ENCODE measurements at places on chromosomes 3 and 15.

DNA sequence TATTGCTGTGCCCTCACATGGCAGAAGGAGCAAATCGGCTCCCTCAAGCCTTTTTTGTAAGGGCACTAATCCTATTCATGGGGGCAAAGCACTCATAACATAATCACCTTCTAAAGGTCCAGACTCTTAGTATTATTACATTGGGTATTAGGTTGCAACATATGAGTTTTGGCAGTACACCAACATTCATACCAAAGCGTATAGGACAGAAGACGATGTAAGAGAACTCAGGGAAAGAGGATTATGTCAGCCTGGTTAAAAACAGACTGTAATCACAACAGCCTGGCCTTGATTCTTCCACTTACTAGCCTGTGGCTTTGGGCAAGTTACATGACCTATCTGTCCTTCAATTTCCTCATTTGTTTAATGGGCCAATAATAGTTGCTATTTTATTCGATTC lies 828.5 kb upstream of the NECTIN3 start:
- no peak for DNase-seq

DNA sequence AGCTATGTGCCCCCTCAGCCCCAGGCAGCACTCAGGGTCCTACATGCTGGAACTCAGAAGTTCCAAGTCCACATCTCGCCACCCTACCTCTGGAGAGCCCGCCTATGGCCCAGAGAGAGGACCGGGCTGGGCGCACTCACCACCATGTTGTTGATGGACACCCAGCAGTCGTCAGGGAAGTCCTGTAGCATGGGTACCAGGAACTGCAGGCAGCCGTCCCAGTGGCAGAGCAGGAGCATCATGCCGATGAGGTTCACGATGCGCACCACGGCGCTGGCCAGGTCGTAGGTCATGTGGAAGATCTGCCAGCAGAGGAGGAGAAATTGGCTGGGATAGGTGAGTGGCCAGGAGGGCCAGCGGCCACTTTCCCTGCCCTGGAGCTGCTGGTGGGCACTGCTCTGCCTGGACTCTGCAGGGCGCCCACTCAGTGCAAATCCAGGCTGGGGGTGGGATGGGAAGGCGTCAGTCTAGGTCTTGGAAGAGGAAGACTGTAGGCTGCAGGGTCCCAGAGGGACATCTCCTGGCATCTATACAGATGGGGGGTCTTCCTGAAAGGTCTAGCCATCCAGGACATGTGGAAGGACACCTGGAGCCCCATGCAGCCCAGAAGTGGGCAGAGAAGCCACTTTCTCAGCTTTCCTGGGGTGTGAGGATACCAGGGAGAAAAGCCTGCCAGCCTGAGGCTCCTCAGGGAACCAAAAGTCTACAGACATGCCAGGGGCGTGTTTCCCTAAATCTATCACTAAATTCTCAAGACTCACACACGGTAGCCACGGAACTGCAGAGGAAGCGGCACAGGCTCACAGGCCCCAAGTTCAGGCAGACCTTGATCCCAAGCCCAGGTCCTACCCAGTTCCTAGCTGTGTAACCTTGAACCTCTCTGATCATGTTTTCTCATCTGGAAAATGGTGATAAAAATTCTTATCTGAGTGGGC lies 36.5 kb downstream of the HCN4 start:
- no peak for DNase-seq

DNA sequence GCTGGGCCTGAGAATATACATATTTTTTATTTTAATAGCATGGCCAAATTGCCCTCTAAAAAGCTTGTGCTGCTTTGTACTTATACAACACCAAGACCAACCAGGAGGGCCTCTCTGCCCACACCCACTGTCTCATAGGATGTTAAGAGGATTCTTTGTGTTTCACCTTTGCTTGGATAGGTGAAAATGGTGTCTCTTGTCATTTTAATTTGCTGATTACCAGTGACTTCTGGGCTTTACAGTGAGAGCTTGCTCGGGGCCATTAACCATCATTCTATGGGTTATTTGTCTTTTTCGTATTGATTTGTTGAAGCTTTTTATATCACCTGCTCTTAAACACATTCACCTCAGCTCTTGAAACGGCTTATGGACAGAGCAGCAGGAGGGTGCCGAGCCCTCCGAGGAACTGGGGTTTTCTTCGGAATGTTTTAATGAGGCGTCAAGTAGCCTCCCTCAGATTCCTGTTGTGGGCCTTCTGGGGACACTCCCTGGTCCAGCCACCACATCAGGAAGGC lies 10.5 kb downstream of the PTH1R start:
- DNase-seq = no peak

DNA sequence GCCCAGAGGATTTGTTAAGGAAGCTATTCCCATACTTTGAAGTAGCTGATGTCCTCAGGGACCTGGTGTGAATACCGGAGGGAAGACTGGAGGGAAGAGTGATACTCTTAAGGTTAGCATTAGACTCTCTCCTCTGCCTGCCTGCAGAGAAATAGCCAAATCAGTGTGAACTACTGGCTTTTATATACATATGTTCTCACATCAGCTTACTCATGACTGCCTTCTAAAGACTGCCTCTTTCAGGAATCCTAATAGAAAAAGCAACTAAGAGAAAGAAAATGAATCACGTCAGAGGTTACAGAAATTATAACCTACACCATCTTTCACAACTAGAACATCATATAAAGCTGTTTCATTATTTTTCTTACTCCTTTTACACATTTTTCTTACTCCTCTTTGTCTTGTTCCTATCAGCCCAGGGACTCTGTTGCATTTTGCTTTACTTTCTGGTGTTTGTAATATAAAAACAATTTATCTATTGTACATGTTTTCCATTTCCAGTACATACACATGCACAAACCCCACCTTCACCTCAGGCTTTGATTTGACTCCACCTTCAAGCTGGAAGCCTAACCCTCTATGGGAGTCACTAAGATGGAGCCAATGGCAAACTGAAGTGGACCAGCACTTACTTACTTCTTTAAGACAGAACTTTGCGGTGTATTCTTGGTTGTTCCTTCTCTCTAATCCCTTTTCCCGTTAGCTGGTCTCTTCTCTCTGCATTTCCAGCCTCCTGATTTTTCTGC lies 257.7 kb upstream of the UBE2E1 start:
- no peak for DNase-seq

- no peak for DNase-seq
Measured at GRCh38 chr3:87805670-87806069, 253.1 kb downstream of the CGGBP1 start.

DNA sequence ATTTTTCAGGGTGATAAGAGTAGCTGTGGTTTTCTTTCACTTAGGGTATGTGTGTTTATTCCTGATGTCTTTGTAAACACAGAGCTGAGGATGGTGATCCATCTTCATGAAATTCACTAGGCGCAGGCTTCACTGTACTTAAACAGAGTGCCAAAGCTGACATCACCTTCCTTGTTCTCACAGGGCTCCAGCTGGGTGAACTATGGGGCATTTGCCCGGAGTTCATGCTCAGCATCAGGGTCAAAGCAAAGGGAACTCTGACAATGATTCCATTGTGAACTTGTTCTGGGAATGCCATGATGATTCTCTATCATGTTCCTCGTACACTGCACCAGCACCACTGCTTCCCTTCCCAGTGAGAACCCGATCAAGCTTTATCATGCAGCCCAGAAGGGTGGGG lies 184.8 kb upstream of the P2RY1 start:
- no peak for DNase-seq

DNA sequence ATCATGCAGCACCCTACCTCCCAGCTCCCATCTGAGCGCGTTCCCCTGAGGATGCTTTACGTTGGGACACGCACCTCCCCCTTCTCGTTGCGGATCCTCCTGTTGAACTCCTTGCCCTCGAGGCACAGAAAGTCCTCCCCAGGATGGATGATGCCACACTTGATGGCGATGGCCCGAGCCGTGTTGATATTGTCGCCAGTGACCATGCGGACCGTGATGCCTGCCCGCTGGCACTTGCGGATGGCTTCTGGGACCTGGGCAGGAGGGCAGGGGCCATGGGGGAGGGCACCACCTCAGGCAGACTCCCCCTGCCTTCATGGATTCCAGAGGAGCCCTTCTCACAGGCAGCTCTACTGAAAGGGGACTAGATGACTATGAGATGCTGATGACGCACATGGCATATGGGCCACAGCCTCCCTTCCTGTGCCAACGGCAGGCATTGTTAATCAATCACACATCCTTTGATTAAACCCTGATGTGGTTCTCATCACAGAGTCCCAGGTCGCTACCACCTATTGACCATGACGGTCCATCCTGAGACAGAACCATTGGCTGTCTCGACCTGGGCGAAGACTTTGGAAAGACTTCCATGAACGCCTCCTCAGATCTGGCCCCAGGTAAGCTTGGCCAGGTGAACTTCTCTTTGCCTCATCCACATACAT lies 29.5 kb upstream of the SEC13 start:
- no peak for DNase-seq

DNA sequence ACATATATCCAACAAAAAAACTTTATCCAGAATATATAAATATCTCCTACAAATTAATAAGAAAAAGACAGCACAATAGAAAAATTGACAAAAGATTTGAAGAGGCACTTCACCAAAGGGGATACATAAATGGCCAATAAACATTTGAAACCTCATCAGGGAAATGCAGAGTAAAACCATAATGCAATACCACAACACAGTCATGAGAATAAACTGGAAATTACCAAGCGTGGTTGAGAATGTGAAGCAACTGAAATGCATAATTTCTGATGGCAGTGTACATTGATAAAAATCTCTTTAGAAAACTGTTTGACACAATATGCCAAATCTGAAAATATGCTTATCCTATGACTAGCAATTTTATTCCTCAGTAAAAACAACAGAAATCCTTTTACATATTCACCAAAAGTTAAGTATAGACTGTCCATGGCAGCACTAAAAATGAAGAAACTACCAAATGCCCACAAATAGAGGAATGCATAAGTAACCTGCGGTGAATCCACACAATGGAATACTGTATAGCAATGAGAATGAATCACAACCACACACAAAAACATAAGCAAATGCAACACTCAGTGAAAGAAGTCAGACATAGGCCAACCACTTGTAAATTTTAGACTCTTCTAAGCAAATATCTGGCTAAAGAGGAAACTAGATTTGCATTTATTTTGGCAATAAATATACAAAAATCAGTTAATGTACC lies 7.9 kb downstream of the LYZL4 start:
- DNase-seq = no peak

GRCh38 chr3:161449785-161450184 lies 46.8 kb upstream of the OTOL1 start:
- no peak for DNase-seq

DNA sequence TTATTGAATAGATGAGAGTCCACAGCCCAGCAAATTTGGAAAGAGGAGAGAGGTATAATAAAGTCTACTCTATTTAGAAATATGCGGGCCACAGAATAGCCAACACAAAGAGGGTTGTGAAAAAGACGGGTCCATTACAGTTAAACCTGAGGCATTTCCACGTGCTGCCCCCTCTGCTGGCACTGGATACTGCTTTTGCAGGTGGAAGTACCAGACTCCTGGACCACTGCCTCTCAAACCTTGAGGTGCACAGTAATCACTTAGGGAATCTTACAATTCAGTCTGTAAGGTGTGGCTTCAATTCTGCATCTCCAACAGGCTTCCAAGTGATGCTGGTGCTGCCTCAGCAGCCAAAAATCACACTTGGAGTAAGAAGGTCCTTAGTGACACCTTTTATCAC lies 3.0 kb upstream of the TFDP2 start:
- no peak for DNase-seq

DNA sequence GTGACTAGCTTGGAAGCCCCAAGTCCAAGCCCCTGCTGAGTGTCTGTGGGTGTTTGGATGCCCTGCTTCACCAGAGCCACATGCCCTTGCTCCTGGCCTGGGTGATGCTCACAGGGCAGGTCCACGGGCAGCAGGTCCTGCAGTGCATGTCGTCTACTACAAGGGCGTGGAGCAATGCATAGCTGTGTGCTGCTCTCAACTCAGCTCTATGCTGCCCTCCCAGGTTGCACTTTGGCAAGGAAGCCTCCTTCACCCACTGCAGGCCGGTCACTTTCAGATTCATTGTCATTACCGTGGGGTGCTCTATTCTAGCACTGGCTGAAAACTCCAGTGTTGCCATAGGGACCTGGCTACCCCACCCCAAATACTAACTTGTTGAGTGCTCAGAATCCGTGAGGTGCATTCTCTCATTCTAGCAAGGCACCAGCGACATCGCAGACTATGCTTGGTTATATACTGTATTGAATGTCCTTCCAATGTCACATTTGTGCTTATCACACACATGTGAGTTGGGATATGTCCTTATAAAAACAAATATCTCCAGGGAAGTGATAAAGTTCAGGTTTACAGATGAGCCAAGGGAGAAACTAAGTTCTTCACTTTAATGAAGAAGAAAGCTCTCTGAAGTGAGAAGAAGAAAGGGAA lies 51.8 kb downstream of the GRAMD1C start:
- no peak for DNase-seq

DNA sequence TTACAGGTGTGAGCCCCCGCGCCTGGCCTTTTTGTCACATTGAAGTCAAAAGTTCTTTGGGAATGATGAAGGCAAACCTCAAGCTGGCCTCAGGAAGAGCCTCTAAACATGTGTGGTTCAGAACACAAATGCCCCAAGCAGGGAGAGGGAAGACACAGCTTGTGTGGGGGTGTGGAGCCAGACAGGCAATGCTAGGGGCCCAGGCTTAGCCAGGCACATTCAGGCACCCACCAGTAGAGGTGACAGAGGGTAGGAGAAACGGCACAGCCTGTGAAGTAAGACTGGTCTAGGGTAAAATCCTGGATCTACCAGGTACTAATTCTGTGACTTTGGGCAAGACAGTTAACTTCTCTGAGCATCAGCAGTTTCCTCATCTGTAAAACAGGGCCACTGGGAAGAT lies 3.5 kb downstream of the HDC start:
- DNase-seq = no peak

DNA sequence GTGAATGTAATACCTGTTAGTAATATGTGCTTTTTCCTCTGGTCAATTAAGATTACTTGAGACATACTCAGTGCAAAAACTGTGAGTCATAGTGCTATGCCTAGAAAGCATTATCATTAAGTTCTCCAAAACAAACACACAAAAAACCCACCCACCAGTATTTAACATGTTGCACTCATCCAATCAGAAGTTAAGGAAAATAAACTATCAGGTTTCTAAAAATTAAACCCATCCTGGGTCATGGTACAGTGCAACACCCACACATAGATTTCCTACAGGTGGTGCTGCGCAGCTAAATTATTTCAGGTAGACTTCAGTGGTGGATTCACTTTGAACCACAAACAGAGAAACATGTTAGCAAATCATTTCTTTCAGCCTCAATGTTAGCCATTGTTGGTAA lies 264.4 kb upstream of the VEPH1 start:
- DNase-seq = no peak

DNA sequence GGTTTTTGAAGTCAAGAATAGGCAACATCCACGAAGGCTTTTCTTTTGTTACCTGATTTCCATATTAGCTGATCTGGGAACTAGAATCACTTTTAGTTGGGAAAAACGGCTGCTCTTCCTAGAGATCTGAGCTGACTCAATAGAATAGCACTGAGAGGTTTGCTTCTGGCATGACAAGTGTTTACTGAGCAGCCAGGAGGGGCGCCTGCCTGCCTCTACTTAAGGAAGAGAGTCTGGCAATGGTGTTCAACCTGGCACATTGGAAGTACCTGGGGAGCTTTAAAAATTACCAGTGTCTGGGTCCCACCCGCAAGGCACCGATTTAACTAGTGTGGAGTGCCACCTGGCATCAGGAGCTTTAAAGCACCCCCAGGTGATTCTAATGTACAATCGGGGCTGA lies 34.4 kb downstream of the FAM43A start:
- no peak for DNase-seq

- no peak for DNase-seq
Measured at GRCh38 chr15:49625460-49626036, 4.7 kb downstream of the DTWD1 start.
